ENCODE measurements at places on chromosomes 1 and 21.
A peak's percentile ranks its signal among the peaks of the same experiment; 100 is the strongest.

DNA sequence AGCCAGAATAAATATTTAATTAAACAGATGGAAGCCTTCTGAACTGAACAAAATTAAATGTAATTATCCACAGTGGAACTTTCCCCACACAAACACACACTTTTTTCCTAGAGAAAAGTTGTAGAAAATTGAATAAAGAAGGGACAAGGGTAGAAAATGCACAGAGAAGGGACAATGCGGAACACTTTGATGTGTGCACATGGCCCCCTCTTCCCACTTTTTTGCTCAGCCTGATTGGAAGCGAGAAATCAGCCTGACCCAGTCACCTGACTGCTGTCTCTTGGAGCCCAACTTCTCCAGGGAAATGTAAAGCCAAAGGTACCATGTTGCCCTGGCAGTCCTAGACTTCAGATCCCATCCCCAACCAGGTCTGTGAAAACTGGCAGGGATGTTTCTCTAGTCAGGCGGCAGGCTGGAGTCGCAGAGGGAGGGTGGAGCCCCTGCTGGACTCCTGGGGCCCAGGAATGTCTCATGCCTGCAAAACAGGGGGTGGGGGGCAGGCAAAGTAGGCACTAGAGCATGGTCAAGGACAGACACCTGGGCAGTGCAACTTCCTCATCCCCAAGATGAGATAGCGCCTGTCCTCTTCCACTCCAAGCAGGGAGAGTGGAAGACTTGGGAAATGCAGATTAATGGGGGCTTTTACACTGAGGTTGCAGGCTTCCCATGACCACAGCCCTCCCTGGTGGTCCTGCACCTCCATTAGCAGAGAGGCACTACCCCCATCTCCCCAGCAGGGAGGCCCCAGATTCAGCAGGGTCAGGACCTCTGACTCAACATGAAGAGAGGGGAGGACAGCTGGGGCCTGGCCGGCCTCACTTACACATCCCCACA, 2.8 kb downstream of the CERS2 start:
- no peak for DNase-seq

DNA sequence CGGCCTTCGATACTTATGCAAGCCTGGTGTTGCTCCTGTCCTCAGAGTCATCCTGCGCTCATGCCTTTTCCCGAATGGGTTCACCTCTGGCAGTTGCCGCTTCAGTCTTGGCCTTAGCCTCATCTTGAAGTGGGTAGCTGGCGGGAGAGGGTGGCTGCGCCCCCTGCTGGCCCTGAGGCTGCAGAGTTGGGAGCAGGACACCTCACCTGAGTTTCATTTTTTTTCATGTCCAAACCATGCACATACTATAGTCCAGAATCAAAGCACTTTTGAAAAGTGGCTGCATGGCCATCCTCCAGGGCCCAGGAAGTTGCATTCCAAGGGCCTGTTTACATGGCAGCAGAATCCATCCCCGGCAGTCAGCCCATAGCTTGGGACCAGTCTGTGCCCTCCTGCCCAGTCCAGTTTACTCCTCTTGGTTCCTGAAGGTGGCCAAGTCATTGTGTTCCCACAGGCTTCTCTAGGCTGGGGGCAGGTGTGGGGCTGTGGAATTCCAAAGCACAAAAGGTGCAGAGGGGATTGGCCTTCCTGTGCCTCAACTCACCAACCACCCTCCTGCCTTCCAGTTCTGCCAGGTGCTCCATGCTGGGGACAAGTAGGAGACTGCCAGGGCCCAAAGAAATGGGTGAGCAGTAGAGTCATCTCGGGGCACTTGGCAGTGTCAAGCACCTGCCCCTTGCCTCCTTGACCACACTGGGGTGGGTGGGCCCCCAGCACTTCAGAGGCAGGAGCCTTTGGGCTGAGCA, 44.0 kb downstream of the YARS1 start:
- peak; percentile 77 for DNase-seq

DNA sequence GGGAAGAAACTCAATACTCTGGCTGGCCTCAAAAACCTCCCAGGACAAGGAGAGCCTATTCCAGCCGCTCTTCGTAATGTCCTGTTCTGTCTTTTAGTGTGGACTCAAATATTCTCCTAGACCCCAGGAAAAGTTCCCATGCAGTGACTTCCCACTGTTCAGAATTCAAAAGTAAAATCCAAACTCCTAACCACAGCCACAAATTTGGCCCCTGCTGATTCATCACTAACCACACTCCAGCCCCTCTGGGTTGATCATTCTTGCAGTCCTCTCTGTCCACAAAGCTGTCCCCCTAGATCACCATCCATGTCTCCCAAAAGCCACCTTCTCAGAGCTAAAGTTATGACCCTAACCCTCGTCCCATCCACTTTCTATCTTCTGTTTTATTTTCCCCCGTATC, 5.1 kb downstream of the CTNNBIP1 start:
- no peak for DNase-seq

- DNase-seq: no peak
Observed at GRCh38 chr1:102588536-102588935, 519.8 kb downstream of the COL11A1 start.

- no peak for DNase-seq
Observed at GRCh38 chr1:9293241-9293532, 493 bp downstream of the SPSB1 start.

DNA sequence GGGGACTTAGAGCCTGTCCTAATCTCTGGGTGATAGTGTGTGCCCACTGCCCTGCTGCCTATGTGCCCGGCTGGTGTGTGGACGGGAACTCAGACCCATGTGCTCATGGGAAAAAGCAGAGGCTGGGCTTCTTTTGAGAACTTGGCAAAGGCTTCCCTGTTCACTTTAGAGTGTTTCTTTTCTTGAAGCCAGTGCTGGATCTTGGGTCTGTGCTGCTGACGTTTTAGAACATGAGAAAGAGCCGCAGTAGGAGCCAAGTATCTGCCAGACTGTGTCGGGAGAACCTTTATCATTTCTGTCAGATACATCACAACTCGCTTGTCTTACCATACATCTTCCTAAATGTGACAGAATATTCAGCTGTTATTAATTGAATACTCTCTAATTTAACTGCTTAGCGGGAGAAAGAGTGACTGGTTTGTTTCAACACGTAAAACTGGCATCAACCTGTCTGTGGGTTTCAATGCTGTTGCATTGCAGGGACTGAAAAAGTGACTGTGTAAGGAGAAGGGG, 195.2 kb downstream of the PBX1 start:
- DNase-seq: no peak

GRCh38 chr1:227747948-227748495, 12.8 kb downstream of the SNAP47 start:
- DNase-seq: no peak
